Naive thymus-derived CD8-positive, alpha-beta T cell (primary cell): ENCODE measurements at places on chromosomes 2 and 18.

DNA sequence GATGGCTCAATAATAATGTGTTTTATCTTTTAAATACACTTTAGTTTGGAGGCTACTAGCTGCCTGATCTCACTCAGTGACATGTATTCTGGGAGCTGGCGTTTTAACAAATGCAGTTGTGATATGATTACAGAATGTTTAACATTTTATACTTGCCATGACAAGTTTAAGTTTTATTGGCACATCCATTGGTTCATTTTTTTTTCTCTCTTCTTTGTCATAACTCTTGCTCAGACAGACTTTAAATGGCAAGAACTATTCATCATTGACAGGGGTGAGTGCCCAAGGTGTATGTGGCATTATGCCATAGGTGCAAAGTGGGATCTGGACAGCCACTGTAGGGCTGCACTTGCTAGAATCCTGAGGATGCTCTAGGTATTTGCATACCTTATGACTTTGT lies 72.1 kb upstream of the MYL1 start:
- DNase-seq: no peak

GRCh38 chr2:74010087-74010541 lies 25.4 kb downstream of the TET3 start:
- DNase-seq: no peak

- DNase-seq: no peak
Observed at GRCh38 chr2:88027697-88028389, 11.5 kb upstream of the RNU2-63P start.

GRCh38 chr18:33316146-33316587 lies 124.4 kb downstream of the CCDC178 start:
- DNase-seq: no peak

GRCh38 chr2:74233648-74234047 lies 35.2 kb downstream of the MTHFD2 start:
- DNase-seq: no peak

DNA sequence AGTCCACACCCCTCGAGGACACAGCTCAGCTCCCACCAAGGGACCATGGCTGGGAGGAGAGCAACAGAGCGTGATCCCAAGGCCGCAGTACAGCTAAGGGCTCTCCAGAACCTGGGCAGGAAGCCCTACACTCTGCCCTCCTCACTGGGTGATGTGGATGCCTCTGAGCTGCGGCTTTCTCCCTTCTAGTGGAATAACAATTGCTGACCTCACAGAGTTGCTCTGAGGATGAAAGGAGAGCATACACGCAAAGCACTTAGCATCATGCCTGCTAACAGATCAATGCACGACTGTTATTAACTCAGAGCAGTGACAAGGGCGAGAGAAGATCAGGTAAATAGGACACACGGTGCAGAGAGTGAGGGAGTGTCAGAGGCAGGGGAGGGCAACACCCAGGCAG lies 74.2 kb downstream of the ZFP36L2 start:
- DNase-seq: no peak

GRCh38 chr2:62506421-62506750 lies 391 bp upstream of the TMEM17 start:
- no peak for DNase-seq

DNA sequence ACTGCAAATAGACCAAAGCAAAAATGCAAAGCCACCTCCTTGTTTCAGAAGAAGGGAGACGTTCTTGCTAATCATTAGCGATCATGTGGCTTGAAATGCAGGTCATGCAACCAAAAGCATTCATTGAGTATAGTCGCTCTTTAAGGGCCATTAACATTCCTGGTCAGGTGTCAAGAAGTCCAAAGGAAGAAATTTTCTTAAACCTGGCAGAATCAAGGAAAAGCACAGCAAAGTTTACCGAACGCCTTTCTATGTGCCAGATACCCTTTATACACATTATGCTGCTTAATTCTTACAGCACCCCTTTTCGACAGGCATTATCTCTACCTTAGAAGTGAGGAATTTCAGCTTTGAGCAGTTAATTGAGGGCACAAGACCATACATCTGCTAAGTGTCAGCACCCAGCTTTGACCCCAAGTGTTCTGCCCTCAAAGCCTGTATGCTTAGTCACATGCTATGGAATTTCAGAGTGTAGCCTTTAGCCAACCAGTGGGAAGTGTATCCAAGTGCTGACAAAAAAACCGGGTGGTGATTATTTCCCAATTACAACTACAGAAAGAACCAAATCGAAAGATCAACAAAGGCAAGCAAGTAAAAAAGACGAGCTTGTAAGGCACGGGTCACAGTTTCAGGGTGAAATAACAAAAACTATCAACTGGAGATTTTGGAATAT lies 70.8 kb downstream of the EPHA4 start:
- no peak for DNase-seq

DNA sequence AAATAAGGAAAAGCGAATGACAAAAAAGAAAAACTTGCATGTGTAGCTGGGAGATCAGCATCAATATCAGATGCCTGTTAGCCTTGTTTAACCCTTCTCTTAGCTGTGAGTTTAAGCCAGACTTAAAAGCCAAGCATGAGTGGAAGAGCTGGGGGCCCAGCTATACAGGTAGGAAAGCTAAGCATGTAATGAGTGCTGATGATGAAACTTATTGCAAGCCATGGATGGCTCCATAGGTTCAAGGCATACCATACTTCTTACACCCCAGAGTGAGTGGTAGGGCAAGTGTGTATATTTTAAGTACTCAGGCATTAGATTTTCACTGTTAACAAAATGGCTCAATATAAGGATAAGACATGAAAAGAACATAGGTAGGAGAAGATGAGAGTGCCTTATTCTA lies 28.0 kb downstream of the RBBP8 start:
- DNase-seq: no peak

- no peak for DNase-seq
Observed at GRCh38 chr2:39865751-39866150, 86.7 kb upstream of the THUMPD2 start.

GRCh38 chr2:217299590-217299989 lies 439.7 kb upstream of the TNP1 start:
- DNase-seq: no peak

GRCh38 chr2:129724021-129724757 lies 255.3 kb upstream of the RAB6C start:
- no peak for DNase-seq

GRCh38 chr2:236981701-236982485 lies 103.8 kb upstream of the COPS8 start:
- no peak for DNase-seq

DNA sequence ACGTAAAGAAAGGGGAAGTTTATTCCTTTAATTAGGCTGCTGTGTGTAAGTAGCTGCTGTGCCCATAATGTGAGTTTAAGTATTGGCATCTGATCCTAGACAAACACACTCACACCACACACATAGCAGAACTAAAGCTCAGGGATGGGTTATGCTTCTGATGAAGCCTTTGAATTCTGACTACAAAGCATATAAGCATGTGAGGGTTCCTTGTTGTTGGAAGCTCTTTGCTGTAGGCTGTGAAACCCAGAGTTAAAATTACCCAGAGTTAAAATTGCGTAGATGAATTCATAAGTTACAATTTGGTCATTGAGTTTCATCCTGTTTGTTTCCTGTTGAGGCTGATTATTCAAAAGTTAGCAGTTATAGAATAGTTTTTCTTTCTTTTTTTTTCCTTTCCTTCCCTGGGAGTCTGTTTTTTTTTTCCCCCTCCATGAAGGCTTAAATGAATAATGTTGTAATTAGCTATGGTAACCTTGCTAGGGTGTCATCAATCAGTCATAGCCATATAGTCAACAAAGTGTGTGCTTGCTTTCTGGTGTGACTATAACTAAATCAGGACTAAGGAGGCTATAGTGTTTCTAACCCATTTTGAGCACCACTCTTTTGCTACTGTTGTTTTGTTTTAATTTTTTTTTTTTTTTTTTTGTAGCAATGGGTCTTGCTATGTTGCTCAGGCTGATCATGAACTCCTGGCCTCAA lies 426.1 kb downstream of the PARD3B start:
- peak; percentile 11 for DNase-seq

GRCh38 chr2:29110916-29111535 lies 4.2 kb upstream of the CLIP4 start:
- DNase-seq: no peak
